ENCODE measurements at places on chromosomes 16 and 17.
A peak's percentile ranks its signal among the peaks of the same experiment; 100 is the strongest.

DNA sequence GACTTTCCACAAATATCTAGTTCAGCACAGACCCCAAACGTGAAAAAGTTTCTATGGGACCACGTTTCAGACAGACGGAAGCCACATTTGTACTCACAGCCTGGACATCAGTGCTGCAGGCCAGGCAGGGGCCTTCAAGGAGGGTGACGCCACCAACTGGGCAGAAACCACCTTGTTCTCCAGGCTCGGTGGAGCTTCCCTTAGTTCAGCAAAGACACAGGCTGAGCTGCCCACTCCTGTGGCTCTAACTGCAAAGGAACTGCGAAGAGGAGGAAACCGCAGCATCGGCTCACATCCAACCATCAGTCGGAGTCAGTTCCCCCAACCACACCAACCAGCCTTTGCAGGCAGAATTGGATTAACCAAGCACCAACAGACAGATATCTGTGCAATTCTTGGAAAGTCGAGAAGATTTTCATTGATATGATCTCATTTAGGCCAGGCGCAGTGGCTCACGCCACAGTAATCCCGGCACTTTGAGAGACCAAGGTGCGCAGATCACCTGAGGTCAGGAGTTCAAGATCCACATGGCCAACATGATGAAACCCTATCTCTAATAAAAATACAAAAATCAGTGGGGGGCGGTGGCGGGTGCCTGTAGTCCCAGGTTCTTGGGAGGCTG, 73.3 kb upstream of the CNEP1R1 start:
- no peak for DNase-seq

GRCh38 chr16:29841631-29842030, 21.4 kb downstream of the MVP start:
- no peak for DNase-seq

DNA sequence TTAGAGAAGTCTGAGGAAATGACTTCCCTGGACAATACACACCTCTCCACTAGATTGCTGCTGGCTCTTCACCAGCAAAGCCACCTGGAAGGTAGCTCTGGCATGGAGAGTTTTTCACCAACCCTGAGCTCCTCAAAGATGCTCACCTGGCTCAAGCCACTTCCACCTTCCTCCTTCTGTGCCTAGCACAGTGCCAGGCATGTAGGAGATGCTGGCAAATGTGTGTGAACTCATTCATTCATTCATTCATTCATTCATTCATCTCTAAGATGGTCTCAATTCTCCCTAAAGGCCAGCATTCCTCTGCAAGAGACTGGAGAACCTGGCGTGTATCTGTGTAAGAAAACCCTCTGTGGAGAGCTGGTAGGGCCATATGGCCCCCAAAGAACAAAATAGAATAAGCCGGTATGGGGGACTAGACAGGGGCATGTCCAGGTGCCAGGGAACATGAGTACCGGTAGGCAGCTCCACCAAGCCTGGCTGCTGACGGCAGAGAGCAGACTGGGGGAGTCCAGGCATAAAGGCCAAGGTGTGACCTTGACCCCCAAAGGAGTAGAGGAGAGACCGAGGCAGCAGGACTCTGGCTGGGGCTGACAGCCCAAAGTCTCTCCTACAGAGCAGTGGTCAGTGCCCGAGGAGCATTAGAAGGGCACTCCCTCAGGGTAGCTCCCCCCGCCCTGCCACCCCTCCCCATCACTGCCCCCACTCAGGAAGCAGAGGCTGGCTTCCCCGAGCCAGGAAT, 132.2 kb upstream of the TNRC6C start:
- no peak for DNase-seq

- DNase-seq, result no peak
These were observed 44.4 kb downstream of the ZNF778 start for GRCh38 chr16:89261691-89262563.

- DNase-seq, result no peak
These were observed 65.8 kb downstream of the SALL1 start for GRCh38 chr16:51085271-51085670.

GRCh38 chr17:79707931-79708891, 22.5 kb upstream of the ENPP7 start:
- peak; percentile 71 for DNase-seq

DNA sequence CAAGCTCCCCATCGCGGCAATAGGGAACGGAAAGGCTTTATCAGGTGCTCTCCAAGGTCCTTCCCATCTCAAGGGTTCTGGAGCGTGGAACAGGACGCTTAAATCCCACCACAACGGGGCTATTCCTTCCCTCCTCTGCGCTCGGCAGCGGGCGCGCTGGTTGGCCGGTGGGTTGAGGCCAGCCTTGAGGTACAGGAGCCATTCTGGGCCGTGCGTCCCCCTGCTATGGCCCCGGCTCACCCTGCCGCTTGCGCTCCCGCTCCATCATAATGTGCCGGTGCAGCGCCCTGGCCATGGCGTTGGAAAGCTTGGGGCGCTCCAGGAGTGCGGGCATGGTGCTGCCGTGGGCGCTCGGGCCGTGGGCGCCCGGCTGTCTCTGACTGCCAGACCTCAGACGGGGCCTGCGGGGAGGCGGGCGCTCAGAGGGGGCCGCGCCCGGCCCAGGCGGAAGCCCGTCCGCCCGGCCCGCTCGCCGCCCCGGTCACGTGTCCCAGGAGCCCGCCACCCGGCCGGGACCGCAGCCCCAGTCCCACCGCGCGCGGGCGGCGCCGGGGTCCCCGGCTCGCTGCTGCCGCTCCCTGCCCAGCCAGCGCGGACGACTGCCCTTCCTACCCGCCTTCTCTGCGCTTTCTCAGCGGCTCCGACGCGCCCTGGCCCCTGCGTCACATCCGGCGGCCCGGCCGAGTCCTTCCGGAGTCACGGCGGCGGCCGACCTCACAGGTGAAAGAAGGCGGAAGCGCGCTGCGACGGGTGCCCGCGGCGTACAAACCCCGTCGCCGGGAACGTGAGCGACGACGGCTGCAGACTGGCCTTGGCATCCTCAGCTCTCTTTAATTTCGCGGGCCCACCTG, at the start of gene GPS2:
Gene GPS2, minus strand, starts transcription at position 642 of the 851 bp plus-strand sequence. Its CDS starts 308 bp downstream, at position 334.
- DNase-seq, result peak; percentile 94

GRCh38 chr16:89700649-89701424, 668 bp downstream of the SPATA2L start:
- DNase-seq, result peak; percentile 64

DNA sequence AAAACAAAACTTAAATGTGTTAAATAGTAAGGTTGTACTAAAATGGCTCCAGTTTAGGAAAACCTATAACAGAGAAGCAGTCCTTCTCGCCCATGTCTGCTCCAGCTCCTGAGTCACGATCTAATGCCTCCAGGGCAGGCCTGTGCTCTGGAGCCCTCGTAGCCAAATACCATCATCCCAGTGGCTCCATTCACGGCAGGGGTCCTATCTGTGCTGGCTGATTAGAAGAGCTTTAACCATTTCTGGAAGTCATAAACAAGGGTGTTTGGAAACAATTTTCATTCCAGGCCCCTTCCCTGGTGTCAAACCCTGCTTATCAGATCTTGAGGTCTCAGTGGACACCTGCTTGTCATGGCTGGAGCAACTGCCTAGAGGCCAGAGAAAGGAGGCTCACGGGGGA, 336.9 kb downstream of the SOX9 start:
- no peak for DNase-seq

Data from CD4-positive, alpha-beta T cell treated with Interleukin-17A for 4 hours (primary cell).